ENCODE measurements at places on chromosomes 4 and X. TPM values are rescaled to one million over a fixed set of nuclear protein-coding genes. Genes with fewer than 3 reads are reported as not detected.

GUCY1B1 gene
- 1.9 TPM for total RNA-seq

HPGD gene
- total RNA-seq: 5.2 TPM

BMP3 gene
- total RNA-seq: not detected

RNF128 gene
- total RNA-seq: not detected

EVC2 gene
- 2.2 TPM for total RNA-seq

SSX2B gene
- not detected for total RNA-seq

SPANXC gene
- not detected for total RNA-seq

CLIC2 gene
- 4.7 TPM for total RNA-seq

GYPB gene
- not detected for total RNA-seq

DNA sequence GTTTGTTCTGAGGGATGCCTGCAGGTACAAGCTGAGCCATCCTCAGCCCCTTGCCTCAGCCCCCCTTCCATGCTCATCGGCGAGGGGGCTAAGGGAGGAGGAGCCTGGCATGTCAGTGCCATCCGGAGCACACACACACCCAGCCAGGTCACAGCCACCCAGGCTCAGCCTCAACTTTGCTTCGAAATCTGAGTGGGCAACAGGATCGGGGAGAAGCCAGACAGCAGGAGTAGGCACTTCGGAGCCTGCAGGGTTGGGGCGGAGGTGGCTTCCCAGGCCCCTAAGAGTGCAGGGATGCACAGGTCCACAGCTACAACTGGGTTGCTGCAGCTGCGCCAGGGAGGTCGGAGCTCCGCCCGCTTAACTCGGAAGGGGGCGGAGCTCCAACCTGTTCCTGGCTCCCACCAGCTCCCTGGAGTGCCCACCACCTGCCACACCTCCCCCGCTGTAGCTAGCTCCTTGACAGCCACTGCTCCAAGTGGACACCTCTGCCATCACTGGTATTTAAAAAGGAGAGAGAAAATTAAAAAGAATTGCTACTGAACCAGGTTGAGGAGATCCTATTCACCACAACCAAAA lies 192.9 kb upstream of the GALNT7 start:
- H3K27me3 ChIP-seq: peaks cover 12% of the 10 kb centered on the region
- no peak overlapping the region for H3K27ac ChIP-seq
- H3K4me3 ChIP-seq: no peak overlapping the region
- DNase-seq: no peak
- H3K4me1 ChIP-seq: no peaks in the 10 kb centered on the region

GRCh38 chrX:98548519-98548918 lies 1664.8 kb downstream of the RPA4 start:
- no peaks in the 10 kb centered on the region for H3K36me3 ChIP-seq
- DNase-seq: no peak
- H3K27me3 ChIP-seq: peaks cover 13% of the 10 kb centered on the region
- H3K27ac ChIP-seq: no peak overlapping the region
- H3K4me1 ChIP-seq: no peaks in the 10 kb centered on the region

DNA sequence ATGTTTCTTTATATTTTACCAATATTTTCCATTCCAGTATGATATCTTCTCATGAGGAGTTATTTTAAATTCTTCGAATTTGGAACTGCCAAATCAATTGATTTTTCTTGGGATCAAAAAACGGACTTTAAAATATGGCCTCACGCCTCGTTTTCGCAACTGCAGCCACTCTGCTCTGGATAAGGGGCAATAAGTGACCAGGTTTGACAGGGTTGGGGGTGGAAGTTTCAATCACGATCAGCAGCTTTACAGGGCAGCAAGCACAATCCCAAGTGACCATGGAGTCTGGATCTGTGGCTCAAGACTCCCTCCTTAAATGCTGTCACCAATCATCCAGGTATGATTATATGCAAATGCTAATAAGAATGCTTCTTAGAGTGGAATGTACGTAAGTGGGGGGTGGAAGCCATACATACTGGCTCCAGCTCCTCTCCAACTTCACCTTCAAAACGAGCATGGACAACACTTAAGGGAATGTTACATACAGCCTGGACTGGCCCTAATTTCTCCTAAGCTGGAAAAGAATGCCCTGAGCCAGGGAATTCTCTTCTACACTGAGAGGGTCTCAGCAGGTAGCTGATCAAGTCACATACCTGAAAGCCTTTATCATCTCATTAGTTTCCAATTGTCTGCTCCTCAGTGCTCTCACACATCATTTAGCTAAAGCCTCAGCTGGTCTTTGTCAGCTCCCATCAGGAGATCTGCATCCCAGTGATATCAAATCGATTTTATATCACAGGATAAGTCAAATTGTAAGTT lies 176.9 kb upstream of the DCAF8L1 start:
- H3K36me3 ChIP-seq: no peaks in the 10 kb centered on the region
- DNase-seq: no peak
- H3K4me3 ChIP-seq: no peak overlapping the region

GRCh38 chrX:119067023-119067739 lies 5.6 kb upstream of the CT47C1 start:
- H3K36me3 ChIP-seq: no peaks in the 10 kb centered on the region
- peak; percentile 51 for DNase-seq
- no peak overlapping the region for H3K4me3 ChIP-seq
- H3K27me3 ChIP-seq: peaks cover 14% of the 10 kb centered on the region

DNA sequence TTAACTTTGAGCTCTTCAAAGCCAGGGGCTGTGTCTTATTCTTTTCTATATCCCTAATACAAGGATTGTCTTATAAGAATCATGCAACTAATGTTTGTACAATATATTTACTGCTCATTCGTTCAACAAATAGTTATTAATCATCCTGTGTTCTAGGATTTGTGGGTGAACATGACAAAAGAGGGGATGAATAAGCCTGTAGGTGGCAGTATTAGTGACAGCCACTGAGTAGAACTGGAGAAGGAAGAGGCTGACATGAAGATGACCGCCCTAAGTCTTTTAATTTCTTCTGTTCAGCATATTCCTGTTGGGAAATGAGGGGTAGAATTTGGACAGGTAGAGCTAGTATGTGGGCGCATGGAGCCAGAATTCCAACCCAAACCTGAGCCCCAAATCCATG lies 11.9 kb upstream of the LINC00632 start:
- peaks cover 15% of the 10 kb centered on the region for H3K27me3 ChIP-seq
- H3K27ac ChIP-seq: no peak overlapping the region
- H3K4me1 ChIP-seq: no peaks in the 10 kb centered on the region
- no peak for DNase-seq

DNA sequence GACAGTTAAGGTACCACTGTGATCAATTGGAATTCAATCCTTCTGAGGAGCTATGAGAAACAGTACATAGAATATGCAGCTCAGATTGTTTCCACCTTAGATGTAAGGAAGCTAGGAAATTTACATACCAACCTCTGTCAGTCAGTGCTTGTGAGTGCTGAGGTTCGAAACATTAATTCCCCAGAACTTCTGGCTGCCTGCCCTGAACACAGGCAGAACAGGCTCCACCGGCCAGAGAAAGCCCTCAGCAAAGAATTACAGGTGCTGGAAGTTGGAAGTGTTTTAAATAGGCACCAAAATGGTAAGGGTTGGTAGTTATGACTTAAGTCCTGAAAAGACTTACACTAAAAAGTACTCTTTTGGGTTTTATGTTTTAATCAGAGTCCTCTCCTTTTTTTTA lies 651.8 kb downstream of the C4orf33 start:
- H3K36me3 ChIP-seq: no peaks in the 10 kb centered on the region
- no peaks in the 10 kb centered on the region for H3K27me3 ChIP-seq
- no peak for DNase-seq
- no peak overlapping the region for H3K4me3 ChIP-seq
- H3K27ac ChIP-seq: no peak overlapping the region
- no peaks in the 10 kb centered on the region for H3K4me1 ChIP-seq

DNA sequence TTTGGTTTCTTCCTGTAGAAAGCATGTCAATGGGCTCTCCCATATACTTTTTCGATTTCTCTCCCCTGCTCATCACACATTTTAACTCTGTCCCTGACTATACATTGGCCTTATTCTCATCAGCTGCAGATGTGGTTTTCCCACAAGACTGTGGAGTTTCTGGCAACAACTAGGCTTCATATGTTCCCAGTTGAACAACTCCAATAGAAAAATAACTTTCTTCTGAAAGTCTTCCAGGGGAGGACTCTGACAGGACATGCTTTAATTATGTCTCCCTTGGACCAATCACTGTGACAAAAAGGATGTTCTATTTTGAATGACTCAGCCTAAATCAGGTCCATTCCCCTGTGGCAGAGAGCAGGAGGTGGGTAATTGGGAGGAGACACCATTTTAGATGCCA lies 28.1 kb downstream of the SPANXC start:
- no peak for DNase-seq
- no peaks in the 10 kb centered on the region for H3K27me3 ChIP-seq
- H3K4me1 ChIP-seq: no peaks in the 10 kb centered on the region
- no peaks in the 10 kb centered on the region for H3K36me3 ChIP-seq

GRCh38 chrX:22389556-22390179 lies 117.0 kb downstream of the CBLL2 start:
- DNase-seq: no peak
- peaks cover 6% of the 10 kb centered on the region for H3K27me3 ChIP-seq
- H3K4me3 ChIP-seq: no peak overlapping the region
- no peaks in the 10 kb centered on the region for H3K36me3 ChIP-seq

- no peak for DNase-seq
- H3K4me1 ChIP-seq: no peaks in the 10 kb centered on the region
- no peak overlapping the region for H3K4me3 ChIP-seq
- H3K36me3 ChIP-seq: no peaks in the 10 kb centered on the region
Observed at GRCh38 chr4:93788712-93789111, 39.8 kb upstream of the ATOH1 start.

GRCh38 chr4:73589261-73589847 lies 30.9 kb downstream of the RASSF6 start:
- H3K27me3 ChIP-seq: no peaks in the 10 kb centered on the region
- H3K4me1 ChIP-seq: no peaks in the 10 kb centered on the region
- H3K27ac ChIP-seq: no peak overlapping the region

- peaks cover 49% of the 10 kb centered on the region for H3K4me1 ChIP-seq
- no peak overlapping the region for H3K27ac ChIP-seq
- no peak for DNase-seq
- H3K36me3 ChIP-seq: peaks cover 18% of the 10 kb centered on the region
- H3K27me3 ChIP-seq: no peaks in the 10 kb centered on the region
- no peak overlapping the region for H3K4me3 ChIP-seq
Observed at GRCh38 chrX:7071390-7071789, 76.1 kb upstream of the STS start.

- no peak overlapping the region for H3K27ac ChIP-seq
- H3K36me3 ChIP-seq: peaks cover 2% of the 10 kb centered on the region
- DNase-seq: no peak
- peaks cover 8% of the 10 kb centered on the region for H3K4me1 ChIP-seq
- no peak overlapping the region for H3K4me3 ChIP-seq
- H3K27me3 ChIP-seq: no peaks in the 10 kb centered on the region
Observed at GRCh38 chr4:165175879-165176278, 31.5 kb upstream of the KLHL2 start.

DNA sequence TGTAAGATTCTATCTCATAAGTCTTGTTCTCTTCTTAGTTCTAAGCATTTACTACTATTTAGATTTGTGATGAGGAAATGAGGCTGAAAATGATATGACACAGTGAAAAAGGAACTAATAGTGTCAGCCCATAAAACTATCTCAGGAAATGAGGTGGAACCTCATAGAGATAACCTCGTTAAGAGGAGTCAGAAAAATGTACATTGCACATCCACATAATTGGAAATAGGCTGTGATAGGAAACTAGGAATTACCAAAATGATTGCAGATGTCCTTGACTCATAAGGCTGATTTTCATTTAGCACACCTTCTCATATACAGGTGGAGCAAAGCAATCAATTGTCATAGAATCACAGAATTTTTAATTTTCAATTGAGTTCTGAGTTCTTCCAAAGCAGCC lies 26.8 kb downstream of the ANXA10 start:
- no peak overlapping the region for H3K27ac ChIP-seq
- H3K4me3 ChIP-seq: no peak overlapping the region
- no peaks in the 10 kb centered on the region for H3K4me1 ChIP-seq
- no peaks in the 10 kb centered on the region for H3K36me3 ChIP-seq
- no peak for DNase-seq
- H3K27me3 ChIP-seq: no peaks in the 10 kb centered on the region

DNA sequence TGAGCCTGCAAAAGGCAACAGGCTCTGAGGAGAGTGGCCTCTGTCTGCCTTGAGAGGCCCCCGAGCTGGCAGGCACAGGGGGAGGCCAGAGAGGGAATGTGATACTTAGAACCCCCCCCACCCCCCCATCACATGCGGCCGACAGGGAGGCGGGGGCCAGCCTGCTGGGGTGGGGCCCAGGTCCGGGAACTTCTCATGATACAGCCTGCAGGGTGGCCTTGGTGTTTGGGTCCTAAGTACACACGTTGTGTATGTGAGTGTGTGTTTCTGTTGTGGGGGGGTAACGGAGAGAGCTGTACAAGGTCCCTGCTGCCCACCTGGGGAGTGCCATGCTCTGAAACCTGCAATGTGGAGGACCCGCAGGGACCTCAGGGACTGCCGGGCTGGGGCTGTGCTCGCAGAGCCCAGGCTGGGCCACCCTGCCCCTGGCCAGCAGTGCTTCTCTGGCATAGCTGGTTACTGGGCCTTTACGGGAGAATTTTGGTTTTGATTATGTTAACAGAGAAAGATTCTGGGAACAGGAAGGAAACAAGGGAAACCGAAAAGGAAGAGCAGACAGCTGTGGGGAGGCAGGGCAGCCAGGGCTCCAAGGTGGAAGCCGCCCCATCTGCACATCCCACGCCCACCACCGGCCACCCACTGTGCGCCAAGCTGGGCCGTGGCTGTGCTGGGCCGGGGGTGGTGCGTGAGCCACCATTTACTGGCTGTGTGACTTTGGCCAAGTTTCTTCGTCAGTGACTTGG lies 19.9 kb downstream of the SH3BP2 start:
- peaks cover 61% of the 10 kb centered on the region for H3K4me1 ChIP-seq
- H3K27me3 ChIP-seq: no peaks in the 10 kb centered on the region
- H3K4me3 ChIP-seq: peak overlapping the region; percentile 91
- peak; percentile 41 for DNase-seq
- peaks cover 5% of the 10 kb centered on the region for H3K36me3 ChIP-seq
- peak overlapping the region; percentile 99 for H3K27ac ChIP-seq

- no peak for DNase-seq
- H3K4me3 ChIP-seq: no peak overlapping the region
- H3K27me3 ChIP-seq: peaks cover 60% of the 10 kb centered on the region
- H3K27ac ChIP-seq: no peak overlapping the region
- H3K4me1 ChIP-seq: peaks cover 5% of the 10 kb centered on the region
- H3K36me3 ChIP-seq: peaks cover 1% of the 10 kb centered on the region
Observed at GRCh38 chr4:15167743-15168142, 165.5 kb downstream of the CPEB2 start.

DNA sequence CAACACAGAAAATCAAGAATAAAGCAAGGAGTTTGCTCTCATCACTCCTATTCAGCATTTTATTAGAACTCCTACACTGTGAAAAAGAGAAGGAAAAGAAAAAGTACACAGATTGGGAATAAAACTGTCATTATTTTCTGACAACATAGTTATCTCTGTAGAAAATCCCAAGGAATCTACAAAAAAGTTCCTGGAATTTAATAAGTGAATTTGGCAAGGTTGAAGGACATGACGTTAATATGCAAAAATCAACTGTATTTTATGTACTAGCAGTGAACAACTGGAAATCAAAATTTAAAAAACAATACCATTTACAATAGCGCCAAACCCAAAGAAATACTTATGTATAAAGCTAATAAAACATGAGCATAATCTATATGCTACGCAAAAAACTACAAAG lies 26.3 kb downstream of the CHIC2 start:
- DNase-seq: no peak
- no peak overlapping the region for H3K27ac ChIP-seq
- H3K27me3 ChIP-seq: no peaks in the 10 kb centered on the region
- peaks cover 43% of the 10 kb centered on the region for H3K4me1 ChIP-seq

- H3K4me1 ChIP-seq: no peaks in the 10 kb centered on the region
- H3K27ac ChIP-seq: no peak overlapping the region
- H3K36me3 ChIP-seq: no peaks in the 10 kb centered on the region
- H3K27me3 ChIP-seq: peaks cover 40% of the 10 kb centered on the region
Observed at GRCh38 chr4:76615999-76616398, 181.0 kb downstream of the SHROOM3 start.

Measured in activated T-cell treated with anti-CD3 and anti-CD28 coated beads, Interleukin-2, amount 50 U/mL, for 72 hours (primary cell).